ENCODE measurements at places on chromosomes 5 and 9.

DNA sequence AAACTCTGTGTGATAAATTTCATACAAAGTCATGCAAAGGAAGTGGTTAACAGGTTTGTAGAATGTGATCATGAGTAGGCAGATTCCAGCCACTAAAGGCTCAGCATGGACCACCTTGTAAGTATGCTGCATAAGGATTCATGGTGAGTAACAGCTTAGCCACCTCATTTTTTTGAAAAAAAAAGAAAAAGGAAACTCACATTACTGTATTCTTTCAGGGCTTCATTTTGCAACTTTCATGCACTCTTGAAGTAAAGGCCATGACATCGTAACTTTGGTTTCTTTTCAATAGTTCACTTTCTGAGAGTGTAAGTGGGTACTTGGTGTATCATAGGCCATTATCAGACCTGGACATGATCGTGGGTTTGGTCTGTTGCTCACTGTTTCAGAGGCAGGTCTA, 175.1 kb downstream of the PCSK1 start:
- DNase-seq, result no peak

DNA sequence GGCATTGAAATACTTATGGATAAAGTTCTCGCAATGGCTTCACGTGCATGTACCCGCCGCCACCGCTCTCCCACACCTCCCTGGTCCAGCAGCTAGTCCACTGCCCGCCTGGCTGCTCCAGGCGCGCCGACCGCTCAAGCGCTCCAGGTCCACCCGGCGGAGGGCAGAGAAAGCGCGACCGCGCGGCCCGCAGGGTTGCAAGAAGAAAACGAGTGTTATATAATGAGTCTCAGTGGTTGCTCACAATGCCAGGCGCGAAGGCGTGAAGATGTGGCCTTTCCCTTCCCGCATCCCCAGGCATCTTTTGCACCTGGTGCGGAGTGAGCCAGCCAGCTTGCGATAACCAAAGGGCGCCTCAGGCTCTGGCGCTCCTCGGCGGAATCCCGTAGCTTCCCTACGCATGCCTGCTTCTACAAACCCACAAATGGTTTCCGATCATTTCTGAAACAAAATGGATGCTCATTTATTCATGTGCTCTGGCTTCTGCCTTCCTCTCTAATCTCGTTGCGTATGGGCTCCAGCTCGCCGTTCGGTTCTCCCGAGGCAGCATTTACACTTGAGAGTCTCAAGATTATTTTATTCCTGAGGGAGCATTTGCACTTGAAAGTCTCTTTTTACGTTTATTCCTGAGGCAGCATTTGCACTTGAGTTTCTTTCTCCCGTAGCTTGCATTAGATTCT, 25.7 kb downstream of the CDKN2A start:
- no peak for DNase-seq

- DNase-seq, result no peak
These were observed 2.1 kb upstream of the TLX3 start for GRCh38 chr5:171306781-171307591.

DNA sequence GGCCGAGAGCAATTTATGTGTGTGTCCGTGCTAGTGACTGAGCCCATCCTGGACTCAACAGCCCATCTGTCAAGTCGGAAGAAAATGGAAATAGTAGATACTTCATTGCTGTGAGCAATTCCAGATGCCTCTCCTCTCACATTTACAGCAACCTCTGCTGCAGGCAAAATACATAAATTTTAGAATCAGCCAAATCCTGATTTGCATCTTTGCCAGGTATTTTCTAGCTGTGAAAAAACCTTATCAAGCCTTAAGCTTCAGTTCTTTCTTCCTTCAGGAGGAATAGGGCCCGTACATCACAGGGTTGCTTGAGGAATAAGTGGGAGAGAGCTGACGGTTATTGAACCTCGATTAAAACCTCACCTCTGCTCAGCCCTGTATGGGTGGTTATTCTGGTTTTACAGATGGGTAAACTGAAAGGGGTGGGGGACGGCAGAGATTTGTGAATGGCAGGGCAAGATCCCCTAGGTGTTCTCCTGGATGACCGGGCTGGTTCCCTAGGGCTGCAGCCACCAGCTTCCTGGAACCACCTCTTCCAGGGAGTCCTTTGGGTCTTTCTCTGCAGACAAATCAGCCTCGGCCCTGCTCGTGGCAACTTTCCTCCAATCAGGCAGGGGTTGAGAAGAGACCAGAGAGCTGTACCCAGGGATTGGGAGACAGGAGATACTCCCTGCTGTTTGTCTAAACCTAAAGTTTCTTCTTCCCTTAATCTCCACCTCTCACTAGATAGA, 5.3 kb upstream of the MSX2 start:
- no peak for DNase-seq

- no peak for DNase-seq
These were observed 706.1 kb upstream of the CDH18 start for GRCh38 chr5:20694121-20694520.
